ENCODE measurements at places on chromosomes 6 and 20. TPM values are rescaled to one million over a fixed set of nuclear protein-coding genes. Genes with fewer than 3 reads are reported as not detected.

The FABP7 gene
- not detected for total RNA-seq

The PHACTR1 gene
- not detected for total RNA-seq

The TAGAP gene
- not detected for total RNA-seq

The TP53TG5 gene
- not detected for total RNA-seq

The C20orf141 gene
- total RNA-seq: 0.46 TPM

The PPP1R14C gene
- 1.6 TPM for total RNA-seq

The RING1 gene
- total RNA-seq: 19.3 TPM

The LY6G6F gene
- total RNA-seq: not detected

The SRMS gene
- not detected for total RNA-seq

The GABRR1 gene
- total RNA-seq: not detected

The HAO1 gene
- total RNA-seq: not detected

The TNNC2 gene
- total RNA-seq: not detected

The PHF20 gene
- total RNA-seq: 24.3 TPM

The CLVS2 gene
- 0.15 TPM for total RNA-seq

The LAMP5 gene
- total RNA-seq: not detected

The RBBP8NL gene
- 0.25 TPM for total RNA-seq

The ULBP1 gene
- 0.94 TPM for total RNA-seq

The CSNK2A1 gene
- 147 TPM for total RNA-seq

The BTN1A1 gene
- total RNA-seq: not detected

The CD24 gene
- 299 TPM for total RNA-seq

Data from A549 treated with GW870086 at 1 μM for 4 hours (cell line).